Cardiac fibroblast (primary cell): ENCODE measurements at places on chromosomes 5 and 9.

GRCh38 chr5:170746075-170746960 is 37.2 kb upstream of the GABRP start:
- DNase-seq: no peak

DNA sequence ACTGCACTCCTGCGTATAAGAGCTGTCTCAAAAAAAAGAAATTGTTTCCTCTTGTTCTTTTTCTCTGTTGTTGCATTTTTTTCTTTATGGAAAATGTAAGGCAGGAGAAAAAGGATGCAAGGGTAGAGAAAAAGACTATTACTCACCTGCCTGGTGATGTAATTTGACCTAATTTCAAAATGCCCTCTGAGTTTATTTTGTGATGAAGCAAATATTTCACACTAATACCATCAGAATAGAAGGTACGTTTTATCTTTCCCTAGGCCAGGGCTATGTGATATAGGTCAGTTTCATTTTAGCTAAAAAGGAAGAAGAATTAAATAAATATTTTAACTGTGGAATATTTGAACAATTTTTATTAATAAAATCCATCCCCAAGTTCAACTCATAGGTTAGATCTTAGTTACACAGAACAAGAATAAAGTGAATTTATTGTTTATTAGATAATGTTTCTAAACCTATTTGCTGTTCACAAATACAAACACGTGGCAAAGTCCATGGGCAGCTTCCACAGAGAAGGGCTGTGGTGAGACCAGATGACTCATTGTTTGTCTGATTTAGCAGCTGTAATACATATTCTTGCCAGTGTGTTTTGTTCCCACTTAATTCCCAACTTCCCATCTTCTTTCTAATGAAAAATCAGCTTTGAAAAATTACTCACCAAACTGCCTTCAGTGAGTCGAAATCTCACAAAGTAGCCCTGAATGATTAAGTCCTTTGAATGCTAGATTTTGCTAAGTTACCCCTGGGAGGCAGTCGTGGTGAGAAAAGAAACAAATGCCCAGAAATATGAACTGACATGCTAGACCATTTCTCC is 52.8 kb upstream of the CCDC112 start:
- DNase-seq: peak; percentile 93

- DNase-seq: no peak
Measured at GRCh38 chr5:100691548-100691947, 156.4 kb downstream of the FAM174A start.

GRCh38 chr5:13664377-13664776 is 280.1 kb downstream of the DNAH5 start:
- DNase-seq: peak; percentile 83

GRCh38 chr9:73683862-73684591 is 532.4 kb downstream of the ANXA1 start:
- peak; percentile 51 for DNase-seq

DNA sequence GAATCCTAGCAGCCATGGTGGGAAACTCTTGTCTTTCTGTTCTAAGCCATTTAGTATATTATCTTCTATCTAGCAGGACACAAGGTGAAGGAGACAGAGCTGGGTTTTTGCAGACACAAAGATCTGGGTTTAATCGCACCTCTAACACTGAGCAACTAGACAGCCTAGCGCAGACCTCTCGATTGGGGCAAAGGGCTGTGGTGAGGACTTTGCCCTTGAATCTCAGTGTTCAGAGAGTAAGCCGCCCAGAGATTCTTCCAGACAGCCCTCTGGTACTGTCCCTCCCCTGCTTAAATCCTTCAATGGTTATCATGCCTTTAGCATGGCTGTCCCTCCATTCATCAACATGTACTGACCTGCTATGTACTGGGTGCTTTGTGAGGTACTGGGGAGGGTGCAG is 128.1 kb downstream of the CRB2 start:
- DNase-seq: no peak
